ENCODE measurements at places on chromosomes 12 and 14.

DNA sequence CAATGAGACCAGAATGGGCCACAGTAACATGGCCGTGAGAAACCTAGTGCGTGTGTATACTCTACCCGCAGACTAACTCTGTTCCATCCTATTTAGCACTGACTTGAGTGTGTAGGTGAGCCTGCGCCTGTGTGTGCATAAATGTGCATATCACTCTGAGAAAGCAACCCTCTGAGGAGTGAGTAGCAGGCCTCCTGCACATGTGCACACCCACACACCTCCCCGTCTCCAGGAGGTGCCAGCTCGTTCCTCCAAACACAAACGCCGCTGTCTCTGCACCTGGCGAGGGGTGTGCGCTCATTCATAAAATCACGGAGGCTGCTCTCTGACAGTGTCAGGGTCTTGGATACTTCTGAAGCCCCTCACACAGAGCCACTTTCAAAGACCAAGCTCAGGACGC, 138.9 kb downstream of the GCH1 start:
- no peak for DNase-seq

DNA sequence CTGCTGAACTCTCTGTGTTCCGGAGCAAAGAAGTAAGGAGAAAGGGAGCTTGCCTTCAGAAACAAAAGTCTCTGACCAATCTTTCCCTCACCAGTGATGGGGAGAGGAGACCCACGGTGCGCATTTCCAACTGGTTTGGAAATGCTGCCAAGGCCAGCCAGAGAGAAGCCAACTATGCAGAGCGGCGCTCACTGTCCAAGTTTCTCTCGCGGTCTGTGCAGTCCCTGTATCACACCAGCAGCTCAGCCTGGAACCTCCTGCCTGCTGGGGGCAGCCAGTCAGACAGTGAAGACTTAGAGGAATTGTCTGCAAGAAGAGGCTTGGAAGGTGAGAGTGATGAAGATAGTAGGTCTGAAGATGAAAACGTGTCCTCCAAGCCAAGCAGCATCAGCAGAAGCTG, 206.2 kb downstream of the NAV3 start:
- no peak for DNase-seq

GRCh38 chr12:77845831-77846230, 15.1 kb downstream of the NAV3 start:
- DNase-seq = no peak

- no peak for DNase-seq
These were observed 28.3 kb downstream of the FRMD6 start for GRCh38 chr14:51680031-51680430.

- no peak for DNase-seq
These were observed 326.5 kb downstream of the FLRT2 start for GRCh38 chr14:85856430-85856829.

DNA sequence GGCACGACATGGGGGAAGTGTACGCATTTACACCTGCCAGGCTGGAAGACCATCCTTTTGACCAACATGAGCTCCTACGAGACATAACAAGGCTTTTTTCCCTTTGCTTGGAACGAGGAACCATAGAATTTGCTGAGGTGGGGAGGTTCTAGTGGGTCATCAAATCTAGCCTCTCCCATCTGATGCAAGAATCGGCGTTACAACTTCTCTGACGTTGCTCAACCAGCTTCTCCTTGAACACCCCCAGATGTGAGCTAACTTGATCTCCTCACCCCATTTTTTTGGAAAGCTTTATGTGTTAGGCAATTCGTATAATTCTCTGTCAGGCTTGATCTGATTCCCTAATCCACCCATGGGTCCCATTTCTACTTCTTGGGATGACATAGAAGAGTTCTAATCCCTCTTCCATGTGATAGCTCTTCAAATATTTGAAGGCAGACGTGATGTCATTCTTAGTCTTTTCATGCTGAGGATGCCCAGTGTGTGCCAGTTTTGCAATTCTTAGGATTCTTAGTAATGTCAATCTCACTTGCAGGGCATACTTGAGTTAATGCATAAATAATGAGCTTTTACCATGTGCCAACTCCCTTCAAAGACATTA, 163.6 kb upstream of the PARP11 start:
- no peak for DNase-seq

DNA sequence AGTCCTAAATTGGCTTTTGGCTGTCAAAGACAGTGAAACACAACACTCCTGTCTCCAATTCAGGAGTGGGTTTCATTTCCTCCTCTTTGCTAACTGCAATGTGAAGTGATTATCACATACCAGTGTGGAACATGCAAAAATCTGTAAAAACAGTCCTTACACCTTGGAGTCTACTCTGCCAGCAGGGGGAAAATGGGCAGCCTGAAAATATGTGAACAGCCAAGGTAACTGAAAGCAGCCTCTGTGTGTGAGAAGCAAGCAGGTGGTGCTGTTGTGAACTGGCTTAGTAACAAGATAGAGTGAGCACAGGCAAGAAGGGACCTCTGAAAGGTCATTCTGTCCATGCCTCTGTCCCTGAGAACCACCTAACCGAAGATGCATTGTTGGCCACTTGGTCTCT, 6.0 kb downstream of the PRMT8 start:
- no peak for DNase-seq

- DNase-seq = no peak
These were observed 122.1 kb downstream of the SOX5 start for GRCh38 chr12:23827353-23827752.
